ENCODE measurements at places on chromosomes 12 and 14.

- DNase-seq: no peak
Observed at GRCh38 chr12:98085046-98085755, 430.2 kb upstream of the TMPO start.

DNA sequence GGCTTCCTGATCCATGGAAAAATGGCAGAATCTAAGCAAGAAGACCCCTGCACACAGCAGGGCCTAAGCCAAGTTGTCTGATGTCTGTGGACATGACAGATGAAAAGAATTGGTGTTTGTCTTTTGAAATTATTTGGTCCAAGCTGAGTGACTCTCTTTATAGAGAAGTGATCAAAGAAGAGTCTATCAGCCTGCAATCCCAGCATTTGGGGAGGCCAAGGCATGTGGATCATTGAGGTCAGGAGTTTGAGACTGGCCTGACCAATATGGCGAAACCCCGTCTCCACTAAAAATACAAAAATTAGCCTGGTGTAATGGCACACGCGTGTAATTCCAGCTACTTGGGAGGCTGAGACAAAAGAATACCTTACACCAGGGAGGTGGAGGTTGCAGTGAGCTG, 64.8 kb upstream of the TUNAR start:
- DNase-seq: no peak

DNA sequence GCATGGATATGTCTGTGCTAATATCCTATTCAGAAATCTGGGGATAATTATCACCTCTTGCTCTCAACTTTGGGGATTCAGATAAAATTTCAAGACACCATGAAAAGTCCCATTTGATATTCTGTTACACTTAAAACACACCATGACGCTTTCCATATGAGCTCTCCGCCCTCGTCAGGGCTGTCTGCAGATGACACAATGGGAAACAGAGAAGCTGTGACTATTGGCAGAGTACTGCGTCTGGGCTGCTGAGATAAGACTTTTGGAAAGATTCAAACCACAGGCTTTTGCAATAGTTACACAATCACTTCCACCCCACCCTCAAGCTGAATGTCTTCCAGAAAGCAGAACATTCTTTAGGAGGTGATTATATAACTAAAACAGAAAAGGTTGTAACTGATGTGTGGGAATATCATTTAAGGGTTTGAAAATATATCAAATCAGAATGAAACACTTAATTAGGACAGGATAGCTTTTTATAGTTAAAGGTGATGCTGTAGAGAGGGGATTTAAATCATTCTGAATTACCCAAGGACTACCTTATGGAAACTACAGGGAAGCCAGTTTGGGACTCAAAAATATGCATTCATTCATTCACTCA, 75.3 kb upstream of the TMPO start:
- DNase-seq: no peak

- no peak for DNase-seq
Observed at GRCh38 chr14:33844118-33844517, 106.8 kb downstream of the EGLN3 start.

GRCh38 chr14:59251811-59252771, 63.6 kb downstream of the DAAM1 start:
- DNase-seq: no peak

DNA sequence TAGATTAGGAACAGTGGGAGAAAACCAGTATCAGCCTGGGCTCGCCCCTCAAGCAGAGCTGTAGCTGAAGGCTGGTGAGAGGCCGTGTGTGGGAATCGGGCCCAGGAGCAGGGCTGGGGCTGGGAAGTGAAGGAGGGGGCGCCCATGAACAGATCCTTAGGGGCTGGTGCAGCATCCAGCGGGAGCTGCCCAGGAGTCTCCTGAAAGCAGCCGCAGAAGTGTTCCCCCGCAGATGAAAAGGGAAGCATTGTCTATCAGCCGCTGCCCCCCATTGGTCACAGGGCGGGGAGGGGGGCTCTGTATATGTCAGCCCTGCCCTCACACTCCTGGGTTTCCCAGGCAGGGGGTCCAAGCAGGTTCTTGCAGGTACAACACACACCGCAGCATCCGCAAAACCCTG, 15.6 kb upstream of the RFLNA start:
- no peak for DNase-seq

DNA sequence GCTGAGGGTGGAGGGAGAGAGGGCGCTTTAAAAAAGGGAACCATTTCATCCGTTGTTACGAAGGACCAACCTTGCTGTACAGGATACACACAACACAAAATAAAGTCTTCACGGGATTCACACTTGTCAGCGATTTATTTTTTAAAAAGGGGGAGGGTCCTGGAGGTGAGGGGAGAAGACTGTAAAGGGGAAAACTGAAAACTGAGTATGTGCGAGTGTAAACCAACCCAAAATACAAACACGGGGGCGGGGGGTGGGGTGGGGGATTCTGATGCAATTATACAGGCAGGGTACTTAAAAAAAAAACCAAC, 499 bp upstream of the PRKAG1 start:
- DNase-seq: no peak

GRCh38 chr12:41981013-41981412, 163.7 kb downstream of the GXYLT1 start:
- no peak for DNase-seq

DNA sequence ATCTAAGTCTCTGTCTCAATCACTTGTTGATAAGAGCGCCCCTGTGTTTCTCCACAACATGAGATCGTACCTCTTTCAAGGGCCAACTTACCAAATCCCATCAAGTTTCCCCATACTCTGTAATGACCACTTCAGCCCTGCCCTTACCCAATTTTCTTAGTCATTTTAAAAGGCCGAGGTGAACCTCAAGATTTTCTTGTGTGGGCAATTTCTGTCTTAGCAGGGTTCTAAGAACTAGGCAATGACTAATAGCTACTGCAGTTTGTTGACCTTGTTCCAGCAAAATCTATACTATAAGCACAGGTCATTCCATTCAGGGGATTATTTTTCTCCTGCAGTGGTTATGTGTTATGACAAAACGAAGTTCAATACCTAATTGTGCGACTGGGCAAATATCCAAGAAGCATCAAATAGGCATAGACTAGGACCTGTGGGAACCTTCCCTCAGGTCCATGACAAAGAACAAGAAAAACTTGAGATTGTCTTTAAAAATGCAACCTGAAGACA, 359.8 kb downstream of the PCNX1 start:
- DNase-seq: no peak

DNA sequence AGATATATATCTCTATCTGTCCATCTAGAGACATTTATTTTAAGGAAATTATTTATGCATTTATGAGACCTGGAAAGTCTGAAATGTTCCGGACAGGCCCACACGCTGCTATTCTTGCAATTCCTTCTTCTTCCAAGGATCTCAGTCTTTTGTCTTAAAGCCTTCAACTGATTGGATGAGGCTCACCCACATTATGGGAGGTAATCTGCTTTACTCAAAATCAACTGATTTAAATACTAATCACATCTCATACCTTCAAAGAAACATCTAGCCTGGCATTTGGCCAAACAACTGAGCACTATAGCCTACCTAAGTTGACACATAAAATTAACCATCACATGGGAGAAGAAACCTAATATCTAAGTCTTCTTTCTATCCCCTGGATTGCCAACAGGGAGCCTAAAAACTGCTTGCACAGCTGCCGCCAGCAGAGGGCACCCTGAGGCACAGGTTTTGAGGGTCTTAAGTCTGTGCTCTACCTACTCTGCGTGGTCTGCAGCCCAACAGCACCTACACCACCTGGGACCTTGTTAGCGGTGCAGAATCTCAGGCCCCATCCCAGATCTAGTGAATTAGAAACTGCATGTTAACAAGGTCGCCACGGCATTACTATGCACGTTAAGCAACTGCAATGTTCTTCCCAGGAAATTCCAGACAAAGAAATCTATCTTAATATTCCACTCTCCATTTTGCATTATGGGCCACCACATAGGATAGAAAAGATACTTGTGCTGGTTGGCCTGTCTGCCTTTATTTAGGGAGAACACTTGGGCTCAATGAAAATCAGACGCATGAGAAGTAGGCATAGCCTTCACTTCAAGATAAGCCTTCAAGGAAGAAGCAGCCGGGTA, 249.7 kb downstream of the FOXG1 start:
- DNase-seq: peak; percentile 64

GRCh38 chr12:25130741-25131188, 64.2 kb downstream of the DNAI7 start:
- peak; percentile 12 for DNase-seq

DNA sequence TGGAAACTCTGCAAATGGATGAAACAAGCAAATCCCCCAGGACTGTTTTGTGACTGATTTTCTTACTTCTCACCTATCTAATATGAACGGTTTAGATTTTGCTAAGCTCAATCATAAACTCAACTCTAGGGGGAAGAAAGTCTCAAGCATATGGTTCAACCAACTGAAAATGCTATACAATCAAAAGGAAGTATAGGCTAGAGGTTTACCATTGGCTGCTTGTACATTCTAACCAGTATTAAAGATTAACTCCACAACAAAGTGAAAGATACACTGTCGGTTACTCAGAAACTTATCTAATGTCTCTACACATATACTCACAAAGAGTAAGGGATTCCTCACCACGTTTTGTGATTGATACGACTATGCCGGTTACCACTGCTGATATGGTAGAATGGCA, 281.8 kb upstream of the SOX5 start:
- DNase-seq: no peak

- DNase-seq: peak; percentile 14
Observed at GRCh38 chr12:80187660-80188090, 88.3 kb downstream of the OTOGL start.

DNA sequence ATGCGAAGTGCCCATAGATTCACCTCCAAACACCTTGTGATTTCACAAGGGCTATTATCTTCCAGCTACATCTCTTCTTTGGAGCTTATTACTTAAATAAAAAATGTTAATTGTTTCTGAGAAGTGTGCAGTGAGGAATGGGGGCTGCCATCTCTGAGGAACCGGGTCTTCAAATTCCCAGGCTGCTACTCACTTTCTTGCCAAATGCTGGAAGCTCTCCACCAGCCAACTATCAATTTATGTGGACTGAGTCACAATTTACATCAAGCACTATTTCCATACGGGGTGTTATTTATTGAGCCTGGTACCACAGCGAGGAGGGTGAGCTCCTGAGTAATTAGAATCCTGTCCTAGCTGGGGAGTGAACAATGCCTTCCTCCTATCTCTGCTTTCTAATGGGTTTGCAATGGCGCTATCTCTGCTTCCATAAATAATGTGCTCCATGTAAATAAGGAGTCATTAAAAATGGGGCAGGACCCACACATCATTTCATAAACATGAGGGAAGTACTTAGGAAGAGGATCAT, 898.3 kb downstream of the VRK1 start:
- DNase-seq: no peak

DNA sequence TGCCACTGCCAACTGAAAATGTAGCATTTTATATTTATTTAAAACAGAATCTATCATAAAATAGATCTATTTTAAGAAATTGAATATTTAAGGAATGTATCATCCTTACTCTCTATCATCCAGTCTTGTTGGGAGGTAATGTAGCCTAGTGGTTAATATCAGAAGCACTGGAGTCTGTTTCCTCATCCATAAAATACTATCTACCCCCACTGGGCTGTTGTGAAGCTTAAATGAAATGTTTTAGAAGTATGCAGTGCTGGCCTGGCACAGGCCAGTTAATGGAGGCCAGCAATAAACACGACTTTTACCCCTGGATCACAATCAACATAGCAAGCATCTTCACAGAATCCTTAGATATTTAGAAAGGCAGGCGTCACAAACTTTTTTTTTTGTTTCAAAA, 188.0 kb downstream of the CAND1 start:
- DNase-seq: no peak

DNA sequence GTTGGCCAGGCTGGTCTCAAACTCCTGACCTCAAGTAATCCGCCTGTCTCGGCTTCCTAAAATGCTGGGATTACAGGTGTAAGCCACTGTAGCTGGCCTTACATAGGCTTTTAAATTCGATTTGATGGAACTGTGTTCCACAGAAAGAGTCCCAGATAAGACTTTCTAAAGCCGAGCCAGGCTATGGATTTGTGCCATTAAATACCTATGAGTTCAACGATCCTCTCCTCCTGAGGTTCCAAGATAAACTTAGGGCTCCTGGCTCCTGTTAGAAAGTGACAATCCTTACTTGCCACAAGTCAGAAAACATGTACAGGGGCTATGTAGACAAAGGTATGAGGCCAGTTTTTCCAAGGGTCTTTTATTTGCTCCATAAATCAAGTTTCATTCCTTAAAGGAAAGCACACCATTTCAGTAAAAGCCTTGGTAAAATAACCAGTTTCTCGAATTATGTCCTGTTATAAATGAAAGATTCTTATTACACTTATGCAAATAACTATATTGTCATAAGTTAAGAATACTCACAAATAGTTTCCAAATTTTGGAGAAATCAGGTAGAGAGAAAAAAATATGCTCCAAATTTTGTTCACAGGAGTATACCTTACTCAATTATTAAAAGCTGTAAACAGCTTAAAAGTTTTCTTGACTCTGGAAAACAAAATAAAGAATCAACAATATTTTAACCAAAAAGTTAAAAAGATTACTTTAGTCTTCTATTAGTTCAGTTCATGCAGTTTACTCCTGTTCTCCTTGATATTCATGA, 36.1 kb upstream of the LRRK2 start:
- no peak for DNase-seq

- DNase-seq: peak; percentile 35
Observed at GRCh38 chr12:74890237-74890599, 319.4 kb downstream of the KCNC2 start.

DNA sequence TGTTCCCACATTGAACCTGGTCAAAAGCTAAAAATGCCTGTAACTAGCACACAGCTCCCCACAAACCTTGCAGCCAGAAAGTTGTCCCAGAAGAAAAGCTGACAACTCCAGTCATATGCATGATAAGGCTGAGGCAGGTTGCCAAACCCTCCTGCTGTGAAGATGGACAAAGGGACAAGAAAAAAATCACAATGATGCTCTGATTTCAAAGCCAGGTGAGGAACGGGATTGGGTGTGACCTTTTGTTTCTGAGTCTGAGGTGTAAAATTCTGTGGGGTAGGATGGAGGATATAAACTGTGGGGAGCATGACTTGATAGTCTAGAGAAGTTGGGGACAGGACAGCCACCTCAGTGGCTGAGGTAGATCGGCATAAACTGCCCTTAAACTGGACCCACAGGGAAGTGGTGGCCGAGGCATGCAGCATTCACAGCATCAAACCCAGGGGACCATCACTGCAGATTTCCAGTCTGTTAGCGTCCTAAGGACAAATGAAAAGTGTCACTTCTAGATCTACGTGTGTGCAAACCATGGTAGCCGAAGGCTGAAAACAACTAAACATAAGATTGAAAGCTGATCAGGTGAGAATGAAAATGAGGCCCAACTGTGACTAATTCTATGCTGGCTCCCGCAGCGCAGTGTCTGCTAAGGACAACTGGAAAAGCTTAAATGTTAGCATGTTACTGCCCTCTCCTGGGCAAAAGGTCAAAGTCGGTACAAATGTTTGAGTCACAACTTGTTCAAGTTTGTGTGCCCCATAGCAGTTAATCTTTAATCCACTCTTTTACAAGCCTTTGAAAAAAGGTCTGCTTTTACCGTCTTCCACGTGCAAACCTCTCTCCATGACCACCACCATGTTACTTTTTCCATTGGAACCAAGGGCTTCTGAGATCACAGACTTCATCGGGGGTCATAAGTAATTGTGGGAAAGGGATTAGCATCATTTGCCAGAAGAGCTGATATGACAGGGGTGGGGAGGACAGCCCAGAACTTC, 39.8 kb downstream of the GRIN2B start:
- peak; percentile 52 for DNase-seq
